ENCODE measurements at places on chromosomes 3 and 15. TPM values are rescaled to one million over a fixed set of nuclear protein-coding genes. Genes with fewer than 3 reads are reported as not detected.

DNA sequence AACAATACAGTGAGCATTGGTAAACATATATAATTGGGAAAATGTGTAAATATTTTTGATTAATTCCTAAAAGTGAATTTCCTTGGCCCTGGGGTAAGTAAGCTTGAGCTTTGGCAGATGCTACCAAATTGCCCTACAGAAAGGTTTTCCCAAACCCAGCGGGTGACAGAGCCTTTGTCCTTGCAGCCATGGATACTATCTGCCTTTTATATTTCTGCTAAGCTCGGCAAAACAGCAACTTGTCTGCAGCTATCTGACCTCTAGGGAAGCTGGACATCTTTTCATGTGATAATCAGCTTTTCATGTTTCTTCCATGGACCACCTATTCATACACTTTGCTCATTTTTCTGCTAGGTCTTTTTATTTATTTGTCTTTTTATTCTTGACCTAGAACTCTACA, 64.7 kb upstream of the SEC22A start:
- DNase-seq: no peak

The ALAS1 gene
- 26.6 TPM for total RNA-seq

GRCh38 chr15:94164971-94165370, 66.4 kb upstream of the MCTP2 start:
- no peak for DNase-seq

- DNase-seq: no peak
Observed at GRCh38 chr3:40951636-40952035, 247.7 kb upstream of the CTNNB1 start.

GRCh38 chr15:82030176-82030575, 15.6 kb downstream of the MEX3B start:
- no peak for DNase-seq

The CFAP44 gene
- 4.3 TPM for total RNA-seq

GRCh38 chr15:101250341-101250831, 1.5 kb downstream of the CHSY1 start:
- DNase-seq: no peak

GRCh38 chr15:80604583-80605575, 90.2 kb upstream of the ABHD17C start:
- DNase-seq: no peak

Measured in sigmoid colon (tissue), 7 donors.